ENCODE measurements at places on chromosomes 1 and 21.

GRCh38 chr1:39704757-39705156, 13.5 kb upstream of the HPCAL4 start:
- no peak for DNase-seq

- no peak for DNase-seq
Measured at GRCh38 chr1:180918519-180918918, 5.8 kb downstream of the KIAA1614 start.

- DNase-seq: no peak
Measured at GRCh38 chr1:108750476-108751181, 4.2 kb downstream of the STXBP3 start.

DNA sequence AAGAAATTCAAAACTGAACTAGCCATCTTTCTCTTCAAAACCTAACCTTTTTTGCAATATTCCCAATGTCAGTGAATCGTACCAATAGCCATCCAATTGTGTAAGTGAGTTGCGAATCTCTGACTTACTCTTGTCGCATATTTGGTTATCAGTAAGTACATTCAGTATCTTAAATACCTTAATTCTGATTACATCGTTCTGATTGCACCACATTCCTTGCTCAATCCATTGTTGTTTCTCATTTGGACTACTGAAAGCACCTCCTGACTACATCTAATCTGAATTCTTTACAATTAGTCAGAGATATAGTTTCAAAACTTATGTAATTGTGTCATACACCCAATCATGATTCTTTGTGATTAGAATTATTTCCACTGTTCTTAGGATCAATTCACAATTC, 16.8 kb upstream of the BRINP3 start:
- no peak for DNase-seq

GRCh38 chr1:55426619-55427018, 211.5 kb upstream of the USP24 start:
- no peak for DNase-seq

DNA sequence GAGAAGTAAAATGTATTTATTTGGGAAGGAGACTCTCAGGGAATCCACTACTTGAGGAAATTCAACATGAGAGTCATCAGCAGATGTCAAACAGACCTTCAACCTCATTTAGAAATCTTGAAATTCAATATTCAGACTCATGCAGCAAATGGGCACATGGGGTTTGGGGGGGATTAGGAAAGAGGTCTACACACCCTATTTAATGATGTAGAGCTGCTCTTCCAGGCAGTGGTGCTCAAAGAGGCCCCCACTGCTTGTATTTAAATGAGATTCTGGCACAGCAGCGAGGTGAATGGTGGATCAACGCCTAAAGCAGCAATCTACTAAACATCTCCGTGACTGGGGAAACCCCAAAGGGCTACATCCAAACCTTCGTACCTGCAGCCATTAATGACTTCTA, 213.2 kb upstream of the C8B start:
- DNase-seq: no peak

DNA sequence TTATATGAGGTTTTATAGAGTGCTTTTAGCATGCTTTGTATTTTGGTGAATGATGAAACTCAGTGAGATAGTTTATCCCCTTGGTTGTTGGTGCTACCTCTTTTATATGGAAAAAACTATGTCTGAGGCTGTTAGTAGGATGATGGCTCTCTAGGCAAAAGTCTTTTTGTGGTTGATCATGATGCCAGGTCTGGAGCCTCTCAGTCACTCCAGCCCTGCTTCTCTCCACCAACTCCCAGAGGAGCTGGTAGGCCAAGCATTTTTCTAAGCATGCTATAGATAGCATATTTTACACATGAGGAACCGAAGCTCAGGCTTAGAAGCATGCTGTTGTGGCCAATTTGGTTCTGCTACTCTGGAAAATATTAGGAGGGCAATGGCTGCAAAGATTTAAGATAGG, 82.2 kb downstream of the FMN2 start:
- DNase-seq: no peak

- no peak for DNase-seq
Measured at GRCh38 chr1:184186167-184186566, 134.6 kb downstream of the TSEN15 start.

DNA sequence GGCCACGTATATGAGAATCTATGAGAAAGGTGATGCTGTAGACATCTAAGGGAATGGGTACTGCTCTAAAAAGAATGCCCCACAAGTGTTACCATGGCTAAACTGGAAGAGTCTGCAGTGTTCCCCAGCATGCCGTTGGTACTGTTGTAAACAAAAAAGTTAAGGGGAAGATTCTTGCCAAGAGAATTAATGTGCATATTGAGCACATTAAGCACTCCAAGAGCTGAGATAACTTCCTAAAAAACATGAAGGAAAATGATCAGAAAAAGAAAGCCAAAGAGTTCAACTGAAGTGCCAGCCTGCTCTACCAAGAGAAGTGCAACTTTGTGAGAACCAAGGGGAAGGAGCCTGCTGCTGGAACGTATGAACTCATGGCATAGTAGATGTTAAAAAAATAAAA, 40.8 kb downstream of the PLPP3 start:
- DNase-seq: no peak

DNA sequence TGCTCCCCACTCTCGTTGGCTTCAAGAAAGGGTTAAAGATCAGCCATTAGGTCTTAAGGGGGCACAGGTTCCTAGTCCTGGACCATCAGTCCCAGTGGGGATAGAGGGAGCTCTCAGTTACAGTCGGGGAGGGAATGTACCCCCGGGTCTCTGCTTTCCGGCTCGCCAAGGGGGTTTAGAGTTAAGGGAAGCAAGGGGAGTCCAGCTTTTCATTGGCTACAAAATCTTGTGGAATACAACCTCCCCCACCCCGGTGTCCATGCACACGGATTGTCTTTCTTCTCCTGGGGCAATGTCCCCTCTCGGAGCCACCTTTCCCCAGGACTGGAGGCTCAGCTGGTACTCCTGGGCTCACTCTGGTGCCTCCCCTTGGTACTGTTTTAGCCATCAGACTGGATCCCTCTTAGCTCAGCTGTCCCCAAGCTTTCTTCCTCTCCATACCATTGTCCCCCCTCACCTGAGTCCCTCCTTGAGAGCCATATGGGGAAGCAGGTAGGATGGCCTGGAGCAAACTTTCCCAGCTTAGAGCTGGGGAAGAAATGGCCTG, at the start of gene A3GALT2:
A3GALT2 (minus strand) TSS at position 480 of the 547 bp plus-strand sequence; CDS start at position 480, 0 bp downstream.
- no peak for DNase-seq

DNA sequence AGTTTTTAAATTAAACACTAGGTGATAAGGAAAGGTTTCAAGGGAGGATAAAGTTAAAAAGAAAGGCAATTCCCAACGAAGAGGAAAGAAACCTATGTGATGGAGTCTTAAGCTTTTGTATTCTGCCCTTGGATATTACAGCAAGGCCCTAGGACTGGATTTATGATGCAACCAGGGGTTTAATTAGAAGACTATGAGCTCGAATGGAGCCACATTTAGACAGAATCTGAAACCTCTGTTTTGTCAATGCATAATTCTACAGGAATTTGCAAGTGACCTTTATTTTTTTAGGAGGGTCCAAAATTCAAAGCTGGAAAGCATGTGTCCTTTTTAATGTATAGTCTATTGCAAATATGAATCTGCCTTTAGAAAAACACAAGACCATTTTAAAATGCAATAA, 37.9 kb downstream of the TGFB2 start:
- no peak for DNase-seq

DNA sequence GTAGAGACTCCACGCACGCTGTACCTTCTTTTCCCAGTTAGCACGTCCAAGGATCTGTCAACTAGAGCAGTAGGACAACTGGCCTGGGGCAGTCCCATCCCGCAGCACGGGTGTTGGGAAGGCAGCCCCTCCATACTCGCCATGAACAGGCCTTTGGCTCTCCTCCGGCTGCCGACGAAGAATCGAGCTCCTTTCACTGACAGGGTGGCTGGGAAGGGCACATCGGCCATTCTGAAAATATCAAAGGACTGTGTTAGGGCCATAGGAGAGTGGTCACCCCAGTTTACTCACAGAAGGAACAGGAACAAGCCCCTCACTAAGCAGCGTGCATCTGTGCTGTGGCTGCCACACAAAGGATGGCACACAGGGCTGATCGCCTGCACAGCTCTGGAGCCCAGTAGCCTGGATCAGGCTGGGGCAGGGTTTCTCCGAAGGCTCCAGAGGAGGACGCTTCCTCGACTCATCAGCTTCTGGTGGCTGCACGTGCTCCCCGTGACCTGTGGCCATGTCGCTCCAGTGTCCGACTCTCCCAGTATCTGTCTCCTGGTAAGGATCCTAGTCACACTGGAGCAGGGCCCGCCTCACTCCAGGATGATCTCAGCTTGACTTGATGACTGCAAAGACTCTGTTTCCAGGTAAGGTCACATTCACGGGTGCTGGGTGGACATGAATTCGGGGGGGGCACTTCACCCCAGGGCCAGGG, 8.9 kb downstream of the KRTAP10-1 start:
- no peak for DNase-seq

GRCh38 chr1:87284456-87285240, 44.0 kb upstream of the LMO4 start:
- no peak for DNase-seq

DNA sequence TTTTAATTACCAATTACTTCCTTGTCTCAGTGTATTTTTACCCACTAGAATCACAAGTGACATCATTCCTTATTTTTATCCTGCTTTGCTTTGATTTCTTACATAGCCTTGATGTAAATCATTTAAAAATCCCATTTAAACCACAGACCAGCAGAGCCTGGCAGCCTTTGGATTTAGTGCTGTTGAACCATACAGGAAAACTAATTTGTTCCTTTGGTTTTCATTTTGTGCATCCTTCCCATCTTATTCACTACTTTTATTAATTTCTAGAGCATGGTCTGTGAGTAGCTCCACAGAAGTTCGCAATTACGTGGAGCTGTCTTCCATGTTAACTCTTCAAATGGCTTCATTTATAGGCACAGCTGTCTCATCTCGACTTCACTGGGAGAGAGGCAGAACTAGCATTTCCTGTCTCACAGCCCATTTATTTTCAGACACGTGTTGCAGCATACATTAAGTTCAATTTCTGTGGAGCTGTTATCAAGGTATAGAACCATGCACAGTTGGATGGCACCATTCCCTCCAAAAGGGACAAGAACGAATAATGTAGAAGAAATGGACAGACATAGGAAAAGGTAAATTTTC, 235.3 kb downstream of the MRPL39 start:
- no peak for DNase-seq

GRCh38 chr1:28441674-28442073, 64.2 kb upstream of the RCC1 start:
- no peak for DNase-seq

DNA sequence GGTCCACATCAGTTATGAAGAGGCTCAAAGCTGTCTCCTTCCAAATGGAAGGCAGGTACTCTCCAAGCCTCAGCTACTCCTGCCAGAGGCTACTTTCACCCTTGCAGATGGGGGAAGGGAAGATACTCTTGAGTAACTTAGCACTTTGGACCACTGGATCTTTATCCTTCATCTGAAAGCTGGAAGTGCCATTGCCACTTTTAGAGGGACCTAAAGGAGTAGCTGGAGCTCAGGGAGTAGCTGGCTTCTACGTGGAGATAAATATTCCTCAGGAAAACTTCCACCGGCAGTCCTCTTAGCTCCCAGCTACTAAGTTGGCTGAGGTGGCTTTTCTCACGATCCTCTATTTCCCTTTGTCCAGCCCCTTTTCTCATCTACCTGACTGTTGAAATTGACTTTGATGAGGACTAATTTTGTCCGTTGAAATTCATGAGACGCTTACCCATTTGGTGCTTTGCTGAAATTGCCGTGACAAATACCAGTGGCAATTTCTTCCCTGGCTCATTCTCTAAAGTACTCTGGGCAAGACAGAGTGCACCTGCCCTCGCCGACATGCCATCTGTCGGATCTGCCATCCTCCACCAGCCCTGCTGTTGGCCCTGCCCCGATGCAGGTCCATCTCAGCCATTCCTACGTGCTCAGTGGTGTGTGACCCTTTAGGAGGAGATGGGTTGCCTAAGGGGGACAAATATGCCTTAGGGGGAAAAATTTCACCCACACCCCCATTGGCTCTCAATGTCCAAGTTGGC, 13.6 kb downstream of the IGSF21 start:
- DNase-seq: no peak

DNA sequence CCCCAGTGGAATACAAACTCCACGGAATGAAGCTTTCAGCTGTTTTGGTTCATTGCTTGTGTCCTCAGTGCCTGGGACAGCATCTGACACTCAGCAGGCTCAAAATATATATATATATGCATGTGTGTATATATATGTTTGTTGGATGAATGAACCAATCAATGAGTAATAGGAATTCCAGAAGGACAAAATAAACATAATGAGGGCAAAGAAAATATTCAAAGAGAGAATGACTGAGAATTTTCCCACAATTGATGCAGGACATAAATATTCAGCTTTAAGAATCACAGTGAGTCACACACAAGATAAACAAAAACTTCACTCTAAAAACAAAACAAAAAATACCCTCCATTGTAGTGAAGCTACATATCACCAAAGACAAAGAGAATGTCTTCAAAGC, 64.0 kb downstream of the CHD5 start:
- no peak for DNase-seq

DNA sequence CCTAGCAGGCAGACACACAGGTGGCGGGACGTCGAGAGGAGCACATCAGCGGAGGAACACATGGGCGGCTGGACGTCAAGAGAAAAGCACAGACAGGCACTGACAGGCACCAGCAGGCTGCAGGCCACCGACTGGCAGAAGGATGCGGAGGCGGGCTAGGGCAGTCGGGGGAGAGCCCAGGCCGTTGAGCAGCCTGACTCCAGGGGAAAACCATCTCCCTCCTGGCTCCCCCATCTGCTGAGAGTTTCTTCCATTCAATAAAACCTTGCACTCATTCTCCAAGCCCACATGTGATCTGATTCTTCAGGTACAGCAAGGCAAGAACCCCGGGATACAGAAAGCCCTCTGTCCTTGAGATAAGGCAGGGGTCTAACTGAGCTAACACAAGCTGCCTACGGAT, 25.5 kb downstream of the B3GALT5 start:
- DNase-seq: no peak
